RCC 7860 (cell line): ENCODE measurements at places on chromosomes 1 and 21.

DNA sequence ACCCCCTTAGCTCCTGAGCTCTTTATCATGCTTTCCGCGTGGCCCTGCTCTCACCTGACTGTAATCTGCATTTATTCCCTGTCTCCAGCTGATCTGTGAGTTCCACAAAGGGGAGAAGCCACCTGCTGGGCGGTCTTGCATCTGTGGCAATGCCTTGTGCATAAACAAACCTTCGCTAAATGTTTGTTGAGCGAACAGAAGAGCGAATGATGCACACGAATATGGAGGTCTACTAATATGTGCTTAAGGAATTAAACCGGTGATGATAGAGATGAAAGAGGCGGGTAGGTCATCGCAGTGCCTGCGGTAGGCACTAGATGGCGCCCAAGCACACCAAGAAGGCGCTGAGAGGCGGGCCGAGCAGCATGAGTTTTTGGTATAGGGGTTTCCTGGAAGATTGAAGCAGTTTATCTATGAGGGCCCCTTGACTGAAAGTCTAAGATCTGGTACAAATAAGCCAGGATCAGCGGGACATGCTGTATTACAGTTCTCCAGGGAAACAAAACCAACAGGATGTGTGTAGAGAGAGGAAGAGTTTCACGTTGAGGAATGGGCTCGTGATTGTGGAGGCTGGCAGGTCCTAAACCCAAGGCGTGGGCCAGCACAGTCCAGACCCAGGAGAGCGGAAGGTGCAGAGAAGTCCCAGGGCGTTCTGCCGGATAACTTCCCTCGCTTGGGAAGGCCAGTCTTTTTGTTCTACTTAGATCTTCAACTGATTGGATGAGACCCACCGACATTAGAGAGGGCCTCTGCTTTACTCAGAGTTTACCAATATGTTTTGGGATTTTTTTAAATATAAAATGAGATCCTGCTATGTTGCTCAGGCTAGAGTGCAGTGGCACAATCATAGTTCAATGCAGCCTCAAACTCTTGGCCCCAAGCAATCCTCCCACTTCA, 34.7 kb downstream of the TOMM20 start:
- DNase-seq = peak; percentile 42

DNA sequence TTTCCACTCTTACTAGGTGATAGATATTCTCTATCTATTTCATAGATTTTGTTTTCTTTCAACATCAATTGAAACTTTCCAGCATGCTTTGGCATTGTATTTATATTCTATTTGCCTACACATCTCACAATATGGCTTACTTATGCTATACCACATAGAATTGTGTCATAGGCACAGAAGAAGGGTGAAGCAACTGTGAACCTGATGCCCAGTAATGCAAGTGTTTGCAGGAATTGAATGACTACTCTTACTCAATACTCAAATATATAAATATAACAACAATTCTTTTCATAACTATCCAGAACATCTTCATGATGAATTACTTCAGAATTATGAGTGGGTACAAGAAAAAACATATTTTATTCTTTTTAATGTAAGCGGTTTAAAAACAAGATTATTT, 165.9 kb downstream of the PTBP2 start:
- no peak for DNase-seq

DNA sequence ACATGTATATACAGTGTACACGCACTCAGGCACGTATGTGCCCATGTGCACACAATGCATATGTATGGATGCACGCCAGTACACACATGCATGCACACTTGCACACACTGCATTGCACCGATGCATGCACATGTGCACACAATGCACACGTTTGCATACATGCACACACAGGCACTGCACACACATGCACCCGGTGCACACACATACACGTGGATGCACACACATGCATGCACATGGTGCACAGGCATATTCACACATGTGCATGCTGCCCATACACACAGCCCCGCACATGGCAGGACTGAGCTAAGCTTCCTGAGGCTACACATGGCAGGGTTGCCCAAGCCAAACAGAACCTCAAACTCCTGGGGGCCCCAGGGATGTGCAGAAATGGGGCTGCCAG, 19.6 kb downstream of the ARHGEF16 start:
- no peak for DNase-seq

- no peak for DNase-seq
Observed at GRCh38 chr1:91844862-91845528, 41.0 kb downstream of the TGFBR3 start.

- no peak for DNase-seq
Observed at GRCh38 chr1:27374362-27375086, at the start of gene FCN3. TSS of gene FCN3 (minus strand) at chr1:27374824. CDS start at chr1:27374818, 6 bp downstream.

- DNase-seq = no peak
Observed at GRCh38 chr1:32150847-32151246, 28.6 kb upstream of the TXLNA start.

GRCh38 chr1:66360285-66360724, 173.6 kb upstream of the SGIP1 start:
- no peak for DNase-seq

- no peak for DNase-seq
Observed at GRCh38 chr1:214683621-214684020, 80.6 kb downstream of the CENPF start.

DNA sequence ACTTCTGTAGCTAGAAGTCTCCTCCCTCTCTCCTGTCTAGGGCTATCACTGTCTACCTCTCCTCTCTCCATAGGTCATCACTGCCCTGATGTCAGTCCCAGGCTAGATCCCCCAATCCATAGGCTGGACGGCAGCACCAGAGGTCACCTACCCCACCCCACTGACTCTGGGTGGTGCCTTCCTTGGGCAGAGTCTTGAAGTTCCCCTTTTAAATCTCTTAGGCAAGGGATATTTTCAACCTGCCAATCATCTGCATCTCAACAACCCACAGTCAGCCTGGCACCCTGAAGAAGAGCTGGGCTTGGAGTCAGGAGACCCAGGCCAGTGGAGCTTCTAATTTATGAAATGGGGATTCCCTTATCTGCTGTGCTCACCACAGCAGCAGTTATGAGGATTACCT, 13.2 kb downstream of the MYBPH start:
- no peak for DNase-seq

GRCh38 chr1:62590255-62590969, 6.9 kb upstream of the ANGPTL3 start:
- no peak for DNase-seq

- DNase-seq = no peak
Observed at GRCh38 chr1:207328004-207328403, 6.5 kb downstream of the CD55 start.

DNA sequence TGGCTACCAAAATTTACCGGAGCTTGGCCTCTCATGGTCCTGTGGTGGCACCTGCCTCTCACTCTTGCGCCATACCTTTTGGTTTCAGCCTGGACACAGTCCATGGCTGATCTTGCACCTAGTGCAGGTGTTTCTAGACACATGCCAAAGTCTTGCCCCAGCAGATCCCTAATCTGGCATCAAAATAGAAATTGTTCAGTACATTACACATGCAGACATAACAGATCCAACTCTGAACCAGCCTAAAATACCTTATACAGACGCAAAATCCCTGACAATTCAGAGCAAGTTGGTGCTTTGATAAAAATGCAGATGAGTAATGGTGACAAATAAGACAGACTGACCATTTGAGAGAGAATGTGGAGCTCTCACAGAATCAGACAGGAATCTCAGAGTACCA, 44.1 kb downstream of the NGF start:
- DNase-seq = no peak

GRCh38 chr21:26077521-26077920, 93.0 kb downstream of the APP start:
- no peak for DNase-seq

- DNase-seq = no peak
Observed at GRCh38 chr1:212567638-212568037, 40.9 kb upstream of the ATF3 start.

DNA sequence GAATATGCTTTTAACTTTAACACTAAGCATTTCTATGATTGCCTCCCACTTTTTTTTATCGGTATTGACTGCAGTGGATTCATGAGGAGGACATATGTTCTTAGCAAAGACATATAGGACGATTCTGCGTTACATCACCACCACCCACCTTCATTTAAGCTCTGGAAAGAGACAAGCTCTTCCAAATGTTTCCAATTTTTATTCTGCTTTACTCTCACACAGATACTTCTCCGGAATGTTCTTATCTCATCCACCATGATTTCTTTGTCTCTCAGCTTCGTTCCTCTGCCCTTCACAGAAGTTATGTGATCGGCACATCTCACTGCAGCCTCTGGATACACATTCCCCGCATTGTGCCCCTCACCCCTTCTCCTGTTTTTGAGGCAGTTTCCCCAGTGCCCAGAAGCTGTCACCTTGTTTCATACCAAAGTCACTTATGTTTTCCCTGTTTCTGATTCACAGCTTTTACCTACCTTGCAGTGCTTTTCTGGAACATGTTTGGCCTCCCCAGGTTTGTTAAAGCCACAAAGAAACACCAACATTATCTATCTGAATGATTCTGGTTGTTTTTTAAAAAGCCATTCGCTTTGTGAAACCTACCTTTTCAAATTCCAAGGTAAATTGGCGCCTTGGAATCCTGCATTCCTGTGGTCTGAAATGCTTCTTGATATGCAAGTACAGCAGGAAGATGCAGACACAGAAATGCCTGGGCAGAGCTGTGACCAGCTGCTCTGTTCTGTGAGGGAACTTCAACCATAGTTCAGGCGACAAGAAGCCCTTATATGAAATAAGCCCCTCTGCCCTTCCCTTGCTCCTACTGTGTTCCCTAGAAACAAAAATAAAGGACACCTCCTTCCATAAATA, 1020.2 kb downstream of the TTLL7 start:
- DNase-seq = no peak

- peak; percentile 63 for DNase-seq
Observed at GRCh38 chr1:205286335-205286950, 35.1 kb downstream of the NUAK2 start.

GRCh38 chr21:27804515-27804914, 837.6 kb upstream of the ADAMTS5 start:
- DNase-seq = no peak

- no peak for DNase-seq
Observed at GRCh38 chr1:152220166-152221163, 3.5 kb downstream of the HRNR start.

- no peak for DNase-seq
Observed at GRCh38 chr1:237976331-237976730, 85.6 kb upstream of the ZP4 start.

GRCh38 chr21:15732290-15732995, 2.7 kb downstream of the USP25 start:
- DNase-seq = peak; percentile 75
